ENCODE measurements at places on chromosomes 16 and 17.

DNA sequence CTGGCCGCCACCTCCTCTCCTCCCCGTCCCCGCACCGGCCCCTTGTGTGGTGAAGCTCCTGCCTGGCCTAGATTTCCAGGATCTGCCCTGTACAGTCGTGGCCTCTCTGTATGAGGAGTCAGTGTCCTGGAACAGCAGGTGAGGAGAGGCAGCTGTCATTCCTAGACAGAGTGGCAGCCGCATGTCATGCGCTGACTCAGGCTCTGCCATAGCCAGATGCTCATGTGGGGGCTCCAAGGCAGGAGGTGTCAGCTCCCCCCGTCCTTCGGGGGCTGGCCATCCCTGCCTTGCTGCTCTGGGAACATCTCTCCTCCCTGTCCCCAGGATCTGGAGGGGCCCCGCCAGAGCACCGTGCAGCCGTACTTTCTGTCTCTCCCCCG lies 60.4 kb downstream of the BAIAP2 start:
- DNase-seq: no peak

GRCh38 chr17:82638183-82638773 lies 10.0 kb downstream of the WDR45B start:
- no peak for DNase-seq

DNA sequence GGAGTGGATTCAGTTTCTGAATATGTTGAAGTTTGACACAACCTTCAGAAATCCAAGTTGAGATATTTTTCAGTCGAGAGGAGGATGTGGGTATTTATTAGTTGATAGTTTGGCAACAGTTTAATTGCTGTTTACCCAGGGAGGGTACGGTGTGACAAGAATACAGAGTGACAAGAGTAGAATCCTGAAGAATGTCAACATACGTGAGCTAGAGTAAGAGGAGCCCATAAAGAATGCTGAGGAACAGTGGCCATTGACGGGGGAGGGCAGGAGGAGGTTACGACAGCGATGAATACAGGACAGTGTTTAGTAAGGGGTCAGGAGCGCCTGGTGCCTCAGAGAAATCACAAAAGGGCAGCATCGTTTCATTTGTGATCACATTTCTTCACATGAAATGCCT lies 76.5 kb downstream of the AATF start:
- no peak for DNase-seq

GRCh38 chr17:50913120-50913519 lies 47.0 kb upstream of the TOB1 start:
- no peak for DNase-seq

- DNase-seq: peak; percentile 28
Measured at GRCh38 chr17:3647769-3648555, 11.4 kb downstream of the CTNS start.

DNA sequence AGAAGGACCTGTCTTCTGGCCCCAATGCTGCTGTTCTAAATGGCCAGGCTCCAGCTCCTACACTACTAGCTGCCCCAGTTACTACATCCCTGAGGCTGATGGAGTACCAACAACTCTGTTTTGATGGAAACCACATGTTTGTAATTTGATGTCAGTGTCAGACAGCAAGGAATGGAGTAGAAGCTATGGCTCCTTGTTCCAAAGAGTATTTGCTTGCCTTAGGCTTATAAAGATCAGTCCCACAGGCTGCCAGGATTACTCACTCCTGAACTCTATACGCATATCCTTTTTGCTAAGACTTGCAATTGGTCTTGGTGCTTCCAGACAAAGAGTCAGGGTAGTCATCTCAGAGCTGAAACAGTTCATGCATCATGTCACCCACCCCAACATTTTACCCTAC lies 139.6 kb downstream of the HS3ST3A1 start:
- DNase-seq: no peak

GRCh38 chr16:27911486-27911885 lies 152.0 kb downstream of the GSG1L start:
- DNase-seq: no peak

DNA sequence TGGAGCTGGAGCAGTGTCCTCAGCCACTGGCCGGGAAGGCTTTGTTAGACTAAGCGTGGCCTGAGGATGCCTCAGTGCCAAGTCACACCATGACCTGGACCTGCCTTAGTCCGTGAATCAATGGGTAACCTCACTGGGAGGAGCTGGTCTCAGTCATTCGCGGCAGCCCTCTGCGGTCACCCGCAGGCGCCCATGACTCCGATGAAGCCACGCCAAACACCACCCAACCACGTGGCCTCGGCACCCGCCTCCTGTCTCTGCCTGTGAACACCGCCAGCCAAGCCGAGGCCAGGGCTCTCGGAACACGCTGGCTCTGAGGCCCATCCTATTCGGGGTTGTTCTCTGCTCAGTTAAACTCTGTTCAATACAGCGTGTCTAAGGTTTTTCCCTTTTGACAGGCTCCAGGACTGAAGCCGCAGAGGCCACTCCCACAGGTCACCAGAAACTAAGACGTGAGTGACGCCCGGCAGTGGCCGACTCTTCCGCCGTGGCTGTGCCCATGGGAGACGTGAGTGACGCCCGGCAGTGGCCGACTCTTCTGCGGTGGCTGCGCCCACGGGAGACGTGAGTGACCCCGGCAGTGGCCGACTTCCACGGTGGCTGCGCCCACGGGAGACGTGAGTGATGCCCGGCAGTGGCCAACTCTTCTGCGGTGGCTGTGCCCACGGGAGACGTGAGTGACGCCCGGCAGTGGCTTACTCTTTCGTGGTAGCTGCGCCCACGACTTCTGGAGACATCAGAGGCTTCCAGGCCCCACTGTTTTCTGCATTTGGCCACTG lies 16.8 kb upstream of the PABPN1L start:
- DNase-seq: no peak

DNA sequence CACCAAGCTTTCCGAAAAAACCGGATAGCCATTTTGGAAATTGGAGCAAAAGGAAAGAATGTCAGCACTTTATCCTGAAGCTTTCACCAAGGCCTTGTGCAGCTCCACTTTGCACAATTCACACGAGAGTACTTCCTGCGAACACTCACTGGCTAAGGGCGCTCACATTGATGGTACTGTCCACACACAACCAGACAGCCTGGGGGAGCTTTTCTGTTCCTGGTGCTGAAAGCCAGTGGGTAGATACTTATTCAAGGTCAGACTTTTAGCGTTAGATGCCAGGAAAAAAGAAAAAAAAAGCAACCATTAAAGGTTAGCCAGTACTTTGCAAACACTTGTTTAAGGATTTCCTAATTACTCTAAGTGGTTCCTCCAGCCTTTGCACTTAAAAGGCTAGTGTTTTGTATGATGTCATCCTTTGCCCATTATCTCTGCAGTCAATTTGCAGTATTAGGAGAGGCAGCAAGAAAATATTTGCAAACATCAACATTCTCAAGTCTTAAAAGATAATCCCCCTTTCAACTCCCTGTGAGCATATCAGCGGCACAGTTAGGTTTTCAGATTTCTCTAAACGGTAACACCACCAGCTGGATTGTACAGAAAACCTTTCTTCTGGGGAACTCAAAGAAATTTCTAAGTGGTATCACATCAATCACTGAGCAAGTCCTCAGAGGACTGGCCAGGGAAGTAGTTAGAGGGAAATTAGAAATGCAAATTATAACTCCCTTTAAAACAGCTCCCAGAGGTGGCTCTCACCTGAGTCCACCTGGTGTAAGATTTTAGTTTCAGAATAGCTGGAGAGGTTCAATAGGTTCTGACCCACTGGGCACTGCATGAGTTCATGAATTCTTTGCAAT lies 243.4 kb upstream of the IRX5 start:
- no peak for DNase-seq

DNA sequence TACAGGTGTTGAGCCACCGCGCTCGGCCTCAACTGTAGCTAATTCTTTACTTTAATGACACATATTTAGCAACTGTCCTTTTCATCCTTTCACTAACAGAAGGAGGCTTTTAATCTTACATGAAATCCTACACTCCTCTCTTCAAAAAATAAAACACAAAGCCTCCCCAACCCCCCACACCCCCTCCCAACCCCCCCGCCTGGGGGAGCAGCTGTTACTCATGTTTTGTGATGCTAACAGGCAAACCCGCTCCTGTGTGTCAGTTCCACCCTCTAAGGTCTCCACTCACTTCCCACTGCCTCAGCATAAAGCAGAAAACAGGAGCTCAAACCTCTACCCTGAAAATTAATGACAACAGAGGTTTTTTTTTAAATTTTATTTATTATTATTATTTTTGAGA lies 55.4 kb upstream of the SLC25A19 start:
- no peak for DNase-seq

GRCh38 chr17:81040791-81041337 lies 5.9 kb downstream of the BAIAP2 start:
- no peak for DNase-seq

- DNase-seq: no peak
Measured at GRCh38 chr17:10325031-10325695, 47.6 kb downstream of the MYH13 start.

DNA sequence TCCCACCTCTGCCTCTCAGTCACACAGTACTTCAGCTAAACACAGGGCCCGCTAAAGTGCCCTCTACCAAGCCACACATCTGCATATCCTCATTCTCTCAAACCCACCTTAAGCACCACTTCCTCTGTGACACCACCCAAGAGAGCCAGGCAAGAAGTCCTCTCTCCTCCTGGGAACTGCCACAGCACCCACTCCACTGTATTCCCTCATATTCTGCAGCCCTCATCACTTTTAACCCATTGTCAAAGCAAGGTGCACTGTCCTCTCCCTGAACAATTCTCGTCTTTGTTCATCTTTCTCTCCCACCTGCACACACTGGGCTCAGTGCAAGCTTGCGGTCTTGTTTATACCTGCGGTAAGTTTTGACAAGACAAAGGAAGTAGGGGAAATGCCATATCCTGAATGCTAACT lies 13.6 kb downstream of the CHD9 start:
- DNase-seq: no peak

DNA sequence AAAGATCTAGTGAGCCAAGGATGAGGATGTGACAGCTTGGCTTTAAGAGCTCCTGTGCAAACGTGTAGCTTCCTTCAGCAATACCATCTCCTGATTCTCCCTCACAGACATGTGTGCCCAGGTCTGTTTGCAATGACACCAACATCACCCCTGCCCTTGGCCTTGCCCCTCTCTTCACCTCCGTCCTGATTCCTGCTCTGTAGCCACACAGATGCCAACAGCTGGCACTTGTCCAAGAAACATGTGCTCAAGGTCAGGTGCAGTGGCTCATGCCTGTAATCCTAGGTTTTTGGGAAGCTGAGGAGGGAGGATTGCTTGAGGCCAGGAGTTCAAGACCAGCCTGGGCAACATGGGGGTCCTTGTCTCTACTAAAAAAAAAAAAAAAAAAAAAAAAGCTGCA lies 103.8 kb upstream of the CRHR1 start:
- no peak for DNase-seq

DNA sequence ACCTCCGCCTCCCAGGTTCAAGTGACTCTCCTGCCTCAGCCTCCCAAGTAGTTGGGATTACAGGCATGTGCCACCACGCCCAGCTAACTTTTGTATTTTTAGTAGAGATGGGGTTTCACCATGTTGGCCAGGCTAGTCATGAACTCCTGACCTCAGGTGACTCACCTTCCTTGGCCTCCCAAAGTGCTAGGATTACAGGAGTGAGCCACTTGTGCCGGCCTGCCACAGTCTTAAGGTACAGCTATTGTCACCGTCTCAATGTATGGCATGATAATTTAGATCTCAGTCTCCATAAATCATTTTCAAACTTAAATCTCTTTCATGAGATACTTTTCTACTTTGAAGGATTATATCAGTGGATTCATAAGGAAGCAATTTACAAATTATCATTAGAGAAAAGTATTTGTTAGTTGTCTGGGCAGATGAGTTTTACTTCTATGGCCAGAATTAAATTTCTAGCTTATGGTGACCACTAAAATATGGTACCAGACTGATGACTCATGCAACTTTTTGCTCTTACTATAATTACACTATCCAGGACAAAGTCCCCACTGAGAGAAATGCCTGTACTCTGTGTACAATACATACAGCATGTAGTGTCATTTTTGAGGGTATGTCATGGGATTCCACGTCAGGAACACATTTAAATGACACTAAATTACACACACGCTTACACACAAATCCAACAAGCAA lies 1230.3 kb upstream of the GOT2 start:
- DNase-seq: no peak

DNA sequence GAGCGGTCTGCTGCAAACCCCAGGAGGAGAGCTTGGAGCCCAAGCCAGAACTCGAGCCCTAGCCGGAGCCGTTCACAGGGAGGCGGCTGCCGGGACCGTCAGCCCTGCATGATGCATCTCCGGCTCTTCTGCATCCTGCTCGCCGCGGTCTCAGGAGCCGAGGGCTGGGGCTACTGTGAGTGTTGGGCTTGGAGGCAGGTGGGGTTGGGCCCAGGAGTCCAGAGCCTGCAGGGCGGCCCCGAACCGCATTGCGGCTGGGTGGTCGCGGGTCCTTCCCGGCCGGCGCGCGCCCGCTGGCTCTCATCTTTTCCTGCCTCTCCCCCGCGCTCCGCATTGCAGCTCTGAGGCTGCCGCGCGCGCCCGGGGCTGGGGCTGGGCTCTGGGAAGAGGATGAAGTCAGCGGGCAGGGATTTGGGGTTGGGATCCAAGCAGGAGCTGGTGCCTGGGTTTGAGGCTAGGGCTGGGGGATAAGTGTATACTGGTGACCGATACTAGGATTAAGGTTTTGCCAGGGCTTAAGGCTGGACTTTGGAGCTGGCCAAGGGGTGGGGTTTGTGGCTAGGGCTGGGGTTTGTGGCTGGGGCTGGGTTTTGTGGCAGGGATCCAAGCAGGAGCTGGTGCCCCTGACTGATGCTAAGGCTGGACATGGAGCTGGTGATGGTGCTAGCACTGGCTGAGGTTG lies 532 bp downstream of the CNTNAP1 start:
- DNase-seq: peak; percentile 38

- DNase-seq: peak; percentile 39
Measured at GRCh38 chr17:66301864-66302741, at the start of gene PRKCA. Gene PRKCA (plus strand): TSS chr17:66302613.

GRCh38 chr17:48767263-48767774 lies 38.8 kb upstream of the HOXB13 start:
- DNase-seq: no peak

- DNase-seq: peak; percentile 78
Measured at GRCh38 chr16:57277586-57277985, 6.9 kb downstream of the PLLP start.

GRCh38 chr17:35932586-35932985 lies 2.0 kb upstream of the RDM1 start:
- DNase-seq: no peak

DNA sequence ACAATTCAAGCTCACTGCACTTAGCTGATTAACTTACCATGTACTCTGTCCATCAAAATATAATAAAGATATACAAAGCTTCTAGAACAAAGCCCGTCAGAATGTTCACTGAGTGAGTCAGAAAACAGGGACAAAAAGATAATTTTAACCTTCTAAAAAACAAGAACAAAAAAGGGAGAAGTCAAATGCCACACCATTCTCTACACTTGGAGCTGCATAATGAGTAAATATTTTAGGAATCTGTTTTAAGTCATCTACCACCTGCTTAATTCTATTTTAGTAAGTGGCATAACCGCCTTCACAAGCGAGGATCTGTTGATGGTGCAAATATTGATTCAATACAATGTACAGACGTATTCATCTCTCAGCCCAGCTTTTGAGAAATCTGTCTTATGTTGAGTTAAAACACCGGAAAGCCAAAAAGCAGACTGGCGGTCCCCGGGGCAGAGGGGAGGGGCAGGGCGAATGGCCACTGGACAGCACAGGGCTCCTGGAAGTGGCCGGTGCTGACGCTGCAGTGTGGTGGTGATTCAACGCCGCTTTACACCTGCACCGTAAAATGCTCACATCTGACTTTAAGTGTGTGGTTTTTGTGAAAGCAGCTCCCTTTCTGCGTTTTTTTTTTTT lies 20.1 kb downstream of the RAB40B start:
- no peak for DNase-seq
